Activated naive CD8-positive, alpha-beta T cell treated with anti-CD3 and anti-CD28 coated beads for 36 hours (primary cell): ENCODE measurements at places on chromosomes 1 and 21.

GRCh38 chr1:150544204-150544603 is 5.0 kb upstream of the ADAMTSL4 start:
- DNase-seq, result no peak

DNA sequence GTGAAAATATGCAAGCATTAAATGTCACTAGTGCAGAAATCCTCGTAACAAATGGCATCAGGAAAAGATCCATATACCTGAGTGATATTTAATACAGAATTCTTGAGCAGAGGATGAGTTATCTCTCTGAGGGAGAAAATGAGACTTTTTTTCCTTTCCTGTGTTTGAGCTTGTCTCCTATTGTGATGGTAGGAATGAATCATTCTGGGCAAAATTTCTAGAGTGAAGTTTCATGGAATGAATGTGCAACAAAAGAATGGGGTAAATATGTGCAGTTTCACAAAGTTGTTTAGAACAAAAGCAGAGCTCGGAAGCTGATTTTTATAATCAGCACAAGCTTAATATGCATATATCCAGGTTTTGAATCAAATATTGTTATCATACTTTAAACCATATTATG is 4.6 kb downstream of the CTPS1 start:
- no peak for DNase-seq

DNA sequence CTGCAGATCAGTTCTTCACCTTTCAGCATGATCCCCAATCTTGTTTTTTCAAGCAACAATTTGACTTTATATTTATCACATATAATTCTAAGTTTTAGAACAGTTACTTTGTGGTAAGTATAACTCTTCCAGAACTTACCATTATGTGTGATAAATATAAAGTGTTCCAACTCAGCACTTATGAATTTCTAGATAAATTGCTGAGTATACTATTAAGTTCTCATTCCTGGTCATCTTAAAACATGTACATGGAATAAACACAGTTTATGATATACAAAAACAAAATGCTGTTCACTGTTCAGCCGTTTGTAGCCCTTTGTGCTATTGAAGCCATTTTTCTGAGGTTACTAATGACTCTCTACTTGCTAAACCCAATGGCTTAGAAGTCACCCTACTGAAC is 5.1 kb upstream of the XPR1 start:
- DNase-seq, result no peak

DNA sequence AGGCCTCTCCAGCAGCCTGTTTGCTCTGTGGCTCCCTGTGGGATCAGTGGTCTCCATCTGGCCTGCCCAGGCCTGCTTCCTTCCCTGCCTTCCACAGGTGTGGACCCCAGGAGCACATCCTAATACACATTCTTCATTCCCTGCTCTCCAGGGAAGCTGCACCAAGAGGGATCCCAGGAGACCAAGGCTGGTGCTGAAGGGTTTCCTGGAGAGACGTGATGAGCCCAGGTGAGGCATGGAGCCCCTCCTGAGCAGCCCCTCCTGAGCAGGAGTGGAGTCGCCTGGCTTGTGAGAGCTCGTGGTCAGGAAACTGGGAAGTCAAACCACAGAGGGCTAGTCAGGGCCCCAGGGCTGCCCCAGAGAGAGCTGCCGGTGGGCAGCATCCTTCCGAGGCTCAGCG is 561.4 kb downstream of the MATN1 start:
- no peak for DNase-seq
